ENCODE measurements at places on chromosomes 13 and 19.
A peak's percentile ranks its signal among the peaks of the same experiment; 100 is the strongest.

DNA sequence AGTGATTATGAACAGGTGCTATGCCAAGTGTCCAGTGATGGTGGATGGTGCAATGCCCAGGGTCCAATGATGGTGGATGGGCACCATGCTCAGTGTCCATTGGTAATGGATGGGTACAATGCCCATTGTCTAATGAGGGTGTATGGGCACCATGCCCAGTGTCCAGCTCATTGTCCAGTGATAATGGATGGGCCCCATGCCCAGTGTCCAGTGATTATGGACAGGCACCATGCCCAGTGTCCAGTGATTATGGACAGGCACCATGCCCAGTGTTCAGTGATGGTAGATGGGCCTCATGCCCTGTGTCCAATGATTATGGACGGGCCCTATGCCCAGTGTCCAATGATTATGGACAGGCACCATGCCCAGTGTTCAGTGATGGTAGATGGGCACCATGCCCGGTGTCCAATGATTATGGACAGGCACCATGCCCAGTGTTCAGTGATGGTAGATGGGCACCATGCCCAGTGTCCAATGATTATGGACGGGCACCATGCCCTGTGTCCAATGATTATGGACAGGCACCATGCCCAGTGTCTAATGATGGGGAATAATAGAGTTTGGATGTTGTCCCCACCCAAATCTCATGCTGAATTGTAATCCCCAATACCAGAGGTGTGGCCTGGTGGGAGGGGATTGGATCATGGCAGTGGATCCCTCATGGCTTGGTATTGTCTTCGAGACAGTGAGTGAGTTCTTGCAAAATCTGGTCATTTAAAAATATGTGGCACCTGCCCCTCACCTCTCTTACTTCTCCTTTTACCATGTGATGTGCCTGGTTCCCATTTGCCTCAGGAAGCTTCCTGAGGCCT, 87.8 kb downstream of the ANKRD10 start:
- DNase-seq: no peak

DNA sequence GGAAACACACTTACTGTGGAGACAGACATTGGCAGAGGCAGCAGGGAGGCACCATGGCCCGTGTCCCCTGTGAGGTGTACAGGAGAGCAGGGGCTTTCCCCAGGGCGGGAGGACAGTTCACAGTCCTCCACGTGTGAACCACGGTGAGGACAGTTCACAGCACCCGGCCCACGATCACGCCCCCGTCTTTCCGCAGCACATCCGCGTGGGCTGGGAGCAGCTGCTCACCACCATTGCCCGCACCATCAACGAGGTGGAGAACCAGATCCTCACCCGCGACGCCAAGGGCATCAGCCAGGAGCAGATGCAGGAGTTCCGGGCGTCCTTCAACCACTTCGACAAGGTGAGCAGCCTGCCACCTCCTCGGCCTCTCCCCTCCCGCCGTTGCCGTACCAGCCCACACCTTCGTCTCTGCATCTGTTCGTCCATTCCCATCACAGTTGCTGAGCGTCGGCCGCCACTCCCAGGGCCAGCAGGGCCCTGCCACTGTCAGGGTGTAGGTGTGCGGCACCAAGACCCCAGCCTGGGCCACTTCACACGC, 17.4 kb downstream of the CAPN12 start:
- DNase-seq: no peak

- DNase-seq: no peak
Measured at GRCh38 chr13:99749271-99750019, 222.1 kb downstream of the ZIC5 start.

- DNase-seq: no peak
Measured at GRCh38 chr19:43438291-43439031, 23.8 kb downstream of the TEX101 start.

- no peak for DNase-seq
Measured at GRCh38 chr19:38401148-38401547, 1.7 kb upstream of the FAM98C start.

GRCh38 chr19:45947926-45948325, 25.7 kb downstream of the NOVA2 start:
- DNase-seq: no peak

DNA sequence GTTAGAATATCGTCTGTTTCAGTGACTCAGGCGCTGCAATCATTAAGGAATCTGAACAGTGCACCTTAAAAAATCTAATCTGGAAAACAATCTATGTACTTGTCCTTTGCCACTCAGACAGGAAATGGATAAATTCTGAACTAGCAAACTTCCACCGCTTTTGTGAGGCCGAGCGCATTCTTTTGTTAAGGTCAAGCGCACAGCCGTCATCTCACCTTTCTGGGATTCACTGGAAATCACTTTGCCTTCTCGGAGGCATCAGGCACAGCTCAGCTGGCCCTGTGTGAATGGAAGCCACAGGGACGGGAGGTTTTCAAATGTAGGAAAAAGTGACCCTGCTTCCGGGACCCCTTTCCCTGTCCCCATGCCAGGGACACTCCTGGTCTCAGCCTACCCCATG, 28.2 kb upstream of the SPACA7 start:
- no peak for DNase-seq

GRCh38 chr13:40755082-40755700, 15.8 kb downstream of the MRPS31 start:
- DNase-seq: no peak

DNA sequence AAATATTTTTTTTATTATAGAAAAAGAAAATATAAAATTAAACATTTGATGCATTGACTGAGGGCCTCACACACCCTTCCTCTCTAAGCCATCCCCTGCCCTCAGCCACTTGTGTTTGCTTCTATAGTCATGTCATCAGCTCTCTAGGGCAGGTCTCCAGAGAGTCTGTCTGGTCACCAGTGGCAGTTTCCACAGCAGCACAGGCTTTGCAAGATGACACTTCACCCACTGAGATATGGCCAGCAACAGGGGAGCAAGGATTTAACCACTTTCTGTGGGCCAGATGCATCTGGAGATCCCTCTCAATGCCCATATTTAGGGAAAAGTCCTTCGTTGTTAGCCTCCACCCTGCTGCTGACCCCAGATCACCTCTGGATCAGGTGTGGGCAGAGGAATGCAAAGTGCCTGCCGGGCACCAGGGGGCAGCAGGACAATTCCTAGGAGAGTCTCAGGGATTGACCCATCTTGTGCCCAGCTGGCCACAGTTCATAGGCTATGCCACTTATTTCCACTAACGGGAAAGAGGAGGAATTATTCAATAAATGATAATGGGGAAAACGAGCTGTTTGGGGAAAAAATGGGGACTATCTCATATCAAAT, 4.8 kb downstream of the ABCC4 start:
- DNase-seq: peak; percentile 47

DNA sequence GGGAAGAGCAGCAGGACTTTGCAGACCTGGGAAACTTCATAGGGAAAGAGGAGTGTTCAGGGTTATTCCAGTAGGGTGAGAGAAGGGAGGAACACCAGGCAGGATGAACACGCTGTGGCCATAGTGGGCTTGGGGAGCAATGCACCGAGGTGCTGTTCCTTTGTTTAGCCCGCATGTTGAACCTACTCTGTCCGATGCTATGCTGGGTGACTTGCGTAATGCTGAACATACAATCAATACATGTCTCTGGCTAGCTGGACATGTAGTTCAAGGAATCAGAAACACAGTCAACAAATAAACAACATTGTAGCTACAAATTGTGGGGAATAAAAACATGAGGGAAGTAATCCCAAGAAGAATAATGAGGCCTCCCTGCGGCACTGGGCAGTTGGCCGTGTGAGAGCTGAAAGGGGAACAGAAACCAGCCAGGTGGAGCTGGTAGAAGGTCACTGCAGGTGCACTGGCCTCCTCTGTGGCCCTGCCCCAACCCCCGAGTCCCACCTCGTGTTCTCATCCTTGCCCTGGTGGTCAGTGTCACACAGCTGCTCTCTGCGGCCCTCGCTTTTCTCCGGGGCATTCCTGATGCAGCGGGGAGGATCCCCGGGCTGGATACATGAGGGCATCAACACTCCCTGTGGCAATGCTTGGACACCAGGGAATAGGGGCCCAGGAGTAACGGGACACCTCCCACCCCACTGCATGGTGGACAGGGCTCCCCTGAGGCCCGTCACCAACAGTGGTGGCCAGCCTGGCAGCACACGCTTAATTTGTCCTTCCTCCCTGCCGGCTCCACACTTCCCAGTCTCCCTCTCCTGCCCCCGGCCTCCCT, 36.9 kb upstream of the TUBGCP3 start:
- no peak for DNase-seq

DNA sequence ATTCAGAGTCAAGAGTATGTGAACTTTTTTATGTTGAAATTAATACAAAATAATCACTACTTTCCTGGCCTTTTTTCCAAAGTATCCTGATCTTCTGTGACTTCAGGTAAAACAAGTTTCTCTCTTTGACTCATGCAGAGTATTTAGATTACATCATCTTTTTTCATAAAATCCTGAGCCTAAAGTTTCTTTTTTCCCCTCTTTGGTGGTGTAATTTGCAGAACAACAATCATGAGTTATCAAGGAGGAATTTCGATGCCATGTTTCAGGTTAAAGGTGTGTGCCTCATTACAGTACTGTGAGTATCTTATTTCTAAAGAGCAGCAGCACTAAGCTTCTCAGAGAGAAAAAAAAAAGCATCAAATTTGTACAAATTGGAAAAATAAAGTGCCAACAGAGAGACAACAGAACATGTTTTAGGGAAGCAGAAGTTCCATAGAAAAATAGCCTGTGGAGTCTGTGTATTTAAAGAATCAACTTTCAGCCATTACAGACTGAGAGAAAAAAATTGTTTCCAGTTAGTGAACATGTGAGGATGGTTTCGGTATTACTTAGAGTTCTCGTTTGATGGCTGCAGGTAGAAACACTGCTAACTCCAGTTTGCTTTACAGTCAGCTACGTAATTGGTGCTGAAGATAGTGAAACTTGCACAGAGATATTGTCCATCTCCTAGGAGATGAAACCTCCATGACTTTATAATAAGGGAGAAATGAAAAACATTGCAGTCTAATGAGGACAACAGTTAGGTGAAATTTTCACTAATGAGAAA, 78.1 kb upstream of the PCDH9 start:
- no peak for DNase-seq

- DNase-seq: peak; percentile 57
Measured at GRCh38 chr13:110853235-110853721, 61.6 kb downstream of the ANKRD10 start.

DNA sequence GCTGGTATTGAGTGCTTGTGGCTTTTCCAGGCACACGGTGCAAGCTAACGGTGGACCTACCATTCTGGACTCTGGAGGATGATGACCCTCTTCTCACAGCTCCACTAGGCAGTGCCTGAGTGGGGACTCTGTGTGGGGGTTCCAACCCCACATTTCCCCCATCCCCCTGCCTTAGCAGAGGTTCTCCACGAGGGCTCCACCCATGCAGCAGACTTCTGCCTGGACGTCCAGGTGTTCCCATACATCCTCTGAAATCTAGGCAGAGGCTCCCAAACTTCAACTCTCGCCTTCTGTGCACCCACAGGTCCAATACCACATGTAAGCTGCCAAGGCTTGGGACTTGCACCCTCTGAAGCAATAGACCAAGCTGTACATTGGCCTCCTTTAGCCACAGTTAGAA, 25.3 kb upstream of the ZSCAN18 start:
- DNase-seq: no peak

- no peak for DNase-seq
Measured at GRCh38 chr19:11338569-11339253, 746 bp downstream of the RAB3D start.

DNA sequence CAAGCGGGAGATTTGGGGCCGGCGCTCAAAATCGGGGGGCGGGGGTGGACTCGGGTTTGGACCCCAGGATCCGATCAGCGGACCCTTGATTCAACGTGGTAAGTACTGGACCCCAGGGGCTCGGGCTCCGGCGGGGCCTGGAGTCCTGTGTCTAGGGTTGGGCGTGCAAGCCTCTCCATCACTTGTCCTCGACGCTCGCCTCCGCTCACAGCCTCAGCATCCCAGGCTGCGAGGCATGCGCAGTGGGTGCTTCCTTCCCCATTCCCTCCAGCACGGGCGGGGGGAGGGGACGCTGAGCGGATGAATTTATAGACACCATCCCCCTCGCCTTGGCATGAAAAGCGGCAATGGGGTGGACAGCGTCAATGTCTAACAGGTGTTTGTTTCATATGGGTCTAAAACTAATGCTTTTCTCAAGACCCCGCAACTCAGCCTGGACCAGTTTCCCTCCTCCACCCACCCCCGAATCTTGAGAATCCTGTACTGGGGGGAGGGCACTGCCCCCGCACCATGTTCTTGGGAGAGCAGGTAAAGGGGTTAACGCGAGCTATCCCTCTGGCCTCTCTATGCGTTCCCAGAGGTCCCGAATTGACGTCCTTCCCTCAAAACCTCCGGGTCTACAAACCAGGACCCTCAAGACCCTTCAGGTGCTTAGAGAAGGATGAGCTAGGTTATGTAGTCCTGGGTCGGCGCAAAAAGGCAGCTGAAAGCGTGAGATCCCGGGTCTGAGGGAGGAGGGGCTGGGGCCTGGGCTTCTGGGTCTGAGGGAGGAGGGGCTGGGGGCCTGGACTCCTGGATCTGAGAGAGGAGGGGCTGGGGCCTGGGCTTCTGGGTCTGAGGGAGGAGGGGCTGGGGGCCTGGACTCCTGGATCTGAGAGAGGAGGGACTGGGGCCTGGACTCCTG, 579 bp downstream of the CPT1C start:
- peak; percentile 86 for DNase-seq

DNA sequence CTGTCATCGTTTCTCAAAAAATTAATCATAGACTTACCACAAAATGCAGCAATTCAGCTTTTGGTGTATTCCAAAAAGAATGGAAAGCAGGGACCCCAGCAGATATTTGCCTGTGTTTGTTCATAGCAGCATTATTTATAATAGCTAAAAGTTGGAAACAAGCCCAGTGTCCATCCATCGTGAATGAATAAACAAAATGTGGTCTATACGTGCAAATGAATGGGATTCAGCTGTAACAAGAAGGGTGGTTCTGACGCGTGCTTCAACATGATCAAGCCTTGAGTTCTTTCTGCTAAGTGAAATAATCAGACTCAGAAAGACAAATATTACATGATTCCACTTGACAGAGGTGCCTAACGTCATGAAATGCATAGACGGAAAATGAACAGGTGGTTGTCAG, 36.4 kb downstream of the PSG11 start:
- DNase-seq: no peak

DNA sequence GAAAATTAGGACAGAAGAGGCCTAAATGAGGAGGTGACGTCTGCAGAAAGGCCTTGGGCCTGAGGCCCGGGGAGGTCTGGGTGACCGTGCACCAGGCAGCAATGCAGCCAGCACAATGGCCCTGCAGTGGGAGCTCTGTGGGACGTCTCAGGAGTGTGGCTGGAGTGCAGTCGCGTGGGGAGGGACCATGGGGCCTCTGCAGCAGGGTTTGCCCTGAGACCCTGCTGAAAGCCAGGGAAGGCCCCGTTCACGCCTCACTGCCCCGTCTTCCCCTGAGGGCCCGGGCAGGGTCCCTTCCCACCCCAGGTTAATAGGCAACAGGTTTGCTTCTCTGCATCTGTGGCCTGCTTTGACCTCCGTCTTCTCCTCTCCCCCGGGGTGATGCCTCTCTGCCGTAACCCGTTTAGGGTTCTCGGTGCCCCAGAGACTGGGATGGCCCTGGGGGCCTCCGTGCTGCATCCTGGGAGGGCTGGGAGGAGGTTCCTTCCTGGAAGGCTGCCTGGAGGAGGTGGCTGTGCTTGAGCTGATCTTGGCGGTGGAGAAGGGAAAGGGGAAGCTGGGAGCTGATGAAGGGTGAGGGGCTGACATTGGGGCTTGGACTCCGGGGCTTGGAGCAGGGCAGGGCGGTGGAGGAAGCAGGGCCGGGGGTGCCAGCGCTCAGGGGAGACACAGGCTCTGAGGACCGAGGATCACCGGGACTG, 9.7 kb downstream of the PALM start:
- DNase-seq: no peak

All from nephron progenitor cell (in vitro differentiated cells).